Peyer's patch (tissue), 4 donors: ENCODE measurements at places on chromosomes 6 and 20. TPM values are rescaled to one million over a fixed set of nuclear protein-coding genes. Genes with fewer than 3 reads are reported as not detected.

- no peaks in the 10 kb centered on the region for H3K4me1 ChIP-seq
- no peak overlapping the region for H3K27ac ChIP-seq
- H3K4me3 ChIP-seq = no peak overlapping the region
These were observed 153.4 kb upstream of the HEY2 start for GRCh38 chr6:125596020-125596419.

Gene MRAP2
- 2.7 TPM for total RNA-seq

GRCh38 chr6:125393449-125393858, 91.7 kb upstream of the HDDC2 start:
- no peaks in the 10 kb centered on the region for H3K4me1 ChIP-seq
- no peak for DNase-seq
- H3K36me3 ChIP-seq = no peaks in the 10 kb centered on the region
- no peak overlapping the region for H3K27ac ChIP-seq
- H3K4me3 ChIP-seq = no peak overlapping the region
- no peaks in the 10 kb centered on the region for H3K27me3 ChIP-seq

Gene FAM217A
- total RNA-seq = not detected

Gene NUDT3
- 23.1 TPM for total RNA-seq

DNA sequence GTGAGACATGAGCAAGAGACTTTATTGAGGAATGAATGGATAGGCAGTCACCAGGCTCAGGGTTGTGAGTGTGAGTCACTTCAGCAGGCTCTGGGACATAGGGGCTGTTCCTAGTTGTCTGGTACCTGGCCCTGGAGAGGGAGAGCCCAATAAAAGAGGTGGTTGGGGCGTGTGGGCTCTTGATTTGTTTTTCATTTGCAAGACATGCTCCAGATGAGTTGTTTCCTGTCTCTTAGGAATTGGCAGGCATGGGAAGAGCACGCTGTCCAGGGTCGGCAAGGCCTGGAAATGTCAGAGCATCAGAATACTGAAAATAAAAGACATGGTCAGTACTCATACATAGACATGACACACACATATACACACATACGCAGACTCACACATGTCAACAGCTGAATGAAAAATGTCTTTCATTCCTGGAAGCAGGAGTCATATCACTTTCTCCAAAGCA, 166.3 kb upstream of the SULF2 start:
- H3K36me3 ChIP-seq = no peaks in the 10 kb centered on the region
- H3K27me3 ChIP-seq = no peaks in the 10 kb centered on the region
- H3K27ac ChIP-seq = no peak overlapping the region

- no peak overlapping the region for H3K27ac ChIP-seq
- no peak for DNase-seq
- no peak overlapping the region for H3K4me3 ChIP-seq
These were observed 22.9 kb upstream of the PLEKHG1 start for GRCh38 chr6:150576651-150577226.

GRCh38 chr6:95723638-95724037, 146.3 kb downstream of the MANEA start:
- no peak overlapping the region for H3K27ac ChIP-seq
- H3K4me3 ChIP-seq = no peak overlapping the region
- no peaks in the 10 kb centered on the region for H3K36me3 ChIP-seq
- no peaks in the 10 kb centered on the region for H3K27me3 ChIP-seq

DNA sequence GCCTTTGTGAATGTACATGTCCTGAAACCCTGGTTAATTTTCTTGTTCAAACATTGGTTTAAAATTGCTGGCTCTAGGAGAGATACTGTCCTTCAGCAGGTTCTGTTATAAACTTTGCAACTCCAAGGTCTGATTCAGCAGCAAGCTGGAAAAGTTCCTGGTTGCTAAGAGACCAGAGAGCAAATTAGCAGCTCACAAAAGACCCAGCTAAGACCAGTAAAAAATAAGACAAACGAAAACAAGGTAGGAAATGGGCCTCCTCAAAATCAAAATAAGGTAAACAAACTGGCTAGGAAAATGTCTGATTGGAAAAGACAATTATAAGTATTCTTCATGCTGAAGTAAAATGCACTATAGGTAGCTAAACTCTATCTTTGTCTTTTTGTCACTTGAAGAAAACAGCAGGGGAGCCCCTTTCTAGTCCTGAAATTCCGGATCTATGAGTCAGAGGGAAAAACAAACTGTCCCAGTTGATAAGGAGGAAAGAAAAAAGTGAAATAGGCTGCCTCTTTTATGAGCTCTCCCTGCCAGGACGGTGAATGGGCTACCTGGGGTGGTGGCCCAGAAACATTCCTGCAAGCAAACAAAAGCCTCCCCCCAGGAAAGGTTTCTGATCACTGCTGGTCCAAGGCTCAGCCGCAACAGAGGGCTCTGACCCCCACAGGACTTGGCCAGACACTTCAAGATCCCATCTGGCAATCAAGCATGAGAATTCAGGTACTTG, 41.6 kb downstream of the UNC5CL start:
- no peak for DNase-seq
- no peaks in the 10 kb centered on the region for H3K4me1 ChIP-seq
- H3K4me3 ChIP-seq = no peak overlapping the region
- no peaks in the 10 kb centered on the region for H3K27me3 ChIP-seq
- no peak overlapping the region for H3K27ac ChIP-seq

GRCh38 chr20:19978511-19979210, 38.5 kb upstream of the NAA20 start:
- H3K27me3 ChIP-seq = no peaks in the 10 kb centered on the region
- no peak for DNase-seq
- peak overlapping the region; percentile 6 for H3K27ac ChIP-seq
- no peaks in the 10 kb centered on the region for H3K4me1 ChIP-seq

GRCh38 chr6:47592131-47592840, 106.1 kb upstream of the ADGRF4 start:
- H3K27me3 ChIP-seq = no peaks in the 10 kb centered on the region
- no peaks in the 10 kb centered on the region for H3K4me1 ChIP-seq
- H3K4me3 ChIP-seq = no peak overlapping the region
- DNase-seq = no peak
- H3K27ac ChIP-seq = no peak overlapping the region

Gene ENPP3
- 25.9 TPM for total RNA-seq

- no peak for DNase-seq
- H3K27me3 ChIP-seq = no peaks in the 10 kb centered on the region
- H3K4me1 ChIP-seq = no peaks in the 10 kb centered on the region
- no peaks in the 10 kb centered on the region for H3K36me3 ChIP-seq
- H3K27ac ChIP-seq = no peak overlapping the region
These were observed 92.7 kb downstream of the LY86 start for GRCh38 chr6:6681075-6681849.

DNA sequence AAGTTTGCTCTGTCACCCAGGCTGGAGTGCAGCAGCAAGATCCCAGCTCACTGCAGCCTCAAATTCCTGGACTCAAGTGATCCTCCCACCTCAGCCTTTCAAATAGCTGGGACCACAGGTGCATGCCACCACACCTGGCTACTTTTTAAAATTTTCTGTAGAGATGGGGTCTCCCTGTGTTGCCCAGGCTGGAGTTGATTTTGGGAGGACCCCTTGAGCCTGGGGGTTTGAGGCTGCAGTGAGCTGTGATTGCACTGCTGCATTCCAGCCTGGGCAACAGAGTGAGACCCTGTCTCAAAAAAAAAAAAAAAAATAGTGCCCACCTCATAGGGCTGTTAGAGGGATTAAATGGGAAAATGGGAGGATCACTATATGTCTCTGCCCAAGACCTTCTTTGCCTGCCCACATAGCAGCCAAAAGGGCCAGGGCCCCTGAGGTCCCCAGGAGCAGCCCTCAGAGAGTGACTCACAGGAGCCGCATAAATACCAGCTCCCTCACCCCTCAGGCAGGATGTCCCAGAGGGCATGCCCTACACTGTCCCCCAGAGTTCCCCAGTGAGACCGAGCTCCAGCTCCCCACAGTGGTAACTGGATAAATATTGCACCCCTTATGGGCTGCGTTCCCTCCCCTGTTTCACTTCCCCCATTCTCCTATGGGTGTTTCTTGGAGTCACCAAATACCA, 11.7 kb upstream of the MDGA1 start:
- H3K27me3 ChIP-seq = no peaks in the 10 kb centered on the region
- H3K27ac ChIP-seq = no peak overlapping the region
- H3K4me3 ChIP-seq = no peak overlapping the region

GRCh38 chr6:93105017-93105416, 314.3 kb downstream of the EPHA7 start:
- no peaks in the 10 kb centered on the region for H3K4me1 ChIP-seq
- H3K36me3 ChIP-seq = no peaks in the 10 kb centered on the region
- DNase-seq = no peak
- H3K27ac ChIP-seq = no peak overlapping the region
- no peak overlapping the region for H3K4me3 ChIP-seq

DNA sequence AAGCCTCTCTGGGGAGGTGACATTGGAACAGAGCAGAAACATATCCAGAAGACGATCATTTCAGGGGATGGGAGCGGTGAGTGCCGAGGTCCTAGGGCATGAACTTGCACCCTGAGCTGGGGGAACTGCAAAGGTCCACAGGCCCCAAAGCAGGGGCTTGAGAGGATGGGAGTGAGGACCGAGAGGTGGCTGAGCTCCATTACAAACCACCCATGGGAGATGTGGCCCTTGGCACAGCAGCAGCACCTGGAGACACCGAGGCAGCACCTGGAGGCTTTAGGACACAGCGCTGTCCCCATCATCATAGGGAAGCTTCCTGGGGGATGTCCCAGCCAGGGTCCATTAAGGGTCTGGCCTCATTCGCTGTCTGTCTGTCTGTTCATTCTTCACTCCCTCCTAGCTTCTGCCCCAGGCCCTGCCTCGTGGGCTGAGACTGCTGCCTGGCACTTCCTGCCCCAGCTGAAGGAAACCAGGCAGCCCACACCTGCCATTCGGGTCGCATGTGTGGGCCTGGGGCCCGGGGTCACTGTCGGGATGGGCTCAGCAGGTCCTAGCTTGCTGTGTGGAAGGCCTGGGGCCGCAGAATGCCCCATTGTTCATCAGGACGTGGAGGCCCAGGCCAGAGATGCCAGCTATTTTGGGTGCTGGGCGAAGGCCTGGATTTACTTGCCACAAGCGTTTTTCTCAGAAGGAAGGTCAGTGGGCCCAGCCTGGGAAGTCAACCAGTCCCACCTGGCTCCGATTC, 42.8 kb upstream of the STX16 start:
- H3K36me3 ChIP-seq = no peaks in the 10 kb centered on the region
- DNase-seq = no peak
- H3K27ac ChIP-seq = no peak overlapping the region
- no peaks in the 10 kb centered on the region for H3K4me1 ChIP-seq

DNA sequence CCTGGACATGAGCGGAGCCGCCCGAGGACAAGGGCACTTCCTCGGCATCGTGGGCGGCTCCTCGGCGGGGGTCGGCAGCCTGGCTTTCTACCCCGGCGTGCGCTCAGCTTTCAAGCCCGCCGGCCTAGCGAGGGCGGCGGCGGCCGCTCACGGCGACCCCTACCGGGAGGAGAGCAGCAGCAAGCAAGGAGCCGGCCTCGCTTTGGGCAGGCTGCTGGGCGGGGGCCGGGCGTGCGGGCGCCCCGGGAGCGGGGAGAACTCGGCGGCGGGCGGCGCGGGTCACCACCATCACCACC, 6.7 kb downstream of the PRDM13 start:
- peaks cover 65% of the 10 kb centered on the region for H3K27me3 ChIP-seq
- H3K4me1 ChIP-seq = peaks cover 4% of the 10 kb centered on the region
- no peak for DNase-seq
- peak overlapping the region; percentile 59 for H3K4me3 ChIP-seq

GRCh38 chr6:105445481-105445880, 42.6 kb upstream of the PREP start:
- no peaks in the 10 kb centered on the region for H3K27me3 ChIP-seq
- H3K36me3 ChIP-seq = no peaks in the 10 kb centered on the region
- no peak overlapping the region for H3K4me3 ChIP-seq
- no peaks in the 10 kb centered on the region for H3K4me1 ChIP-seq
